ENCODE measurements at places on chromosomes 6 and 20.

- no peak for DNase-seq
Observed at GRCh38 chr6:154874773-154875592, 120.1 kb upstream of the TIAM2 start.

- DNase-seq: no peak
Observed at GRCh38 chr6:25623065-25623464, 28.9 kb upstream of the SCGN start.

- DNase-seq: no peak
Observed at GRCh38 chr6:35027807-35028206, 113.3 kb downstream of the TCP11 start.

- DNase-seq: no peak
Observed at GRCh38 chr6:86615299-86615698, 322.0 kb upstream of the HTR1E start.

DNA sequence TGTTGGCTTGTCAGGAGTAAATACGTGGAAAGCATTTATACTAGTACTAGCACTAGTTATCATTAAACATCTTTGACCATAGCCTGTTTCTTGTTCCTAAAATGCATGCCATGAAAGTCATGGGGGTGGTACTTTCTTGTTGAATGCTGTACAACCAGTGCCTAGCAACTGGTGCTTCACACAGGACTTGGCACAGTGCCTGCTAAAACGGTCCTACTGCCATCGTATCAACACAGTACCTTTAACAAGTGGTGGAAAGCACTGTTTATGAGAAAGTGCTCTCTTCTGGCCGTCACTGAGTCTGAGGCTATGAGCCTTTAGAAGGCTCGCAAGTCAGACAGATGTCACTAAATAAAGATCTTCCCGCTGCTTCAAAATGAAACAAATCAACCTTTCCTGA, 21.6 kb downstream of the ZNFX1 start:
- DNase-seq: no peak

GRCh38 chr6:55304747-55305146, 22.5 kb upstream of the GFRAL start:
- no peak for DNase-seq

GRCh38 chr20:19374216-19374615, 161.8 kb downstream of the SLC24A3 start:
- DNase-seq: no peak

DNA sequence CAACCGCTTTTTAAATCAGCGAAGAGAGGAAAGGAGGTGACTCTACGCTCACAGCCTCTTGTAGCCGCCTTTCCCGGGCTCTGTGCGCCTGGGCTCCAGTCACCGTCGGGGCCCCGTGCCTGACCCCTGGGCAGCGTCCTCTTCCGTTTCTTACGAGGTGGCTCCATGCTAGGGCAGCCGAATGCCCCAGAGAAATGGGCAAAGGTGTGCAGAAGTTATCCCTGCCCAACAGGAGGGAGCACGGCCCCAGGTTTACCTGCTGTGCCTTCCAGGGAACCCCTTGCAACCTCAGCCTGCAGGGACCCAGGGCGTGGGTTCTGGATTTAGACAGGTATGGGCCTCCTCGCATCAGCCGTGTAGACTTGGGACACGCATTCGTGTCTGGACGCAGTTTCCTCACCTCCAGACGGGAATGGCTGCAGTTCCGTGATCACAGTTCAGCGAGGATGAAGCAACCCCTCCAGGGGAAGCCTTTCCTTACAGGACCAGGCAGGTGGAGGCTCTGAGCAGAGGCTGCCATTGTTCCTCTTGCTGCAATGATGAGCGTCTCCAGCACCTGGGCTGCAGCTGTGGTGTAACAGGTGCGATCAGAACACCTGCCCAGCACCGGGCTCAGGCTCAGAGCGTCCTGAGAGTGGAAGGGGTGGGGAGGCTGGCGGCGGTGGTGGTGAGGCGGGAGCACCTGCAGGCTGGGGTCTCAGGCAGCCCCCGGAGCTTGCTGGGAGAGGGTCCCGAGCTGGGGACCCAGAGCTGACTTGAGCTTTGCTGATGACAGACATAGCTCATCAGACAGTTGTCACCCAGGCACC, 81.3 kb upstream of the BHLHE23 start:
- DNase-seq: peak; percentile 25
